ENCODE measurements at places on chromosomes 3 and 15.

DNA sequence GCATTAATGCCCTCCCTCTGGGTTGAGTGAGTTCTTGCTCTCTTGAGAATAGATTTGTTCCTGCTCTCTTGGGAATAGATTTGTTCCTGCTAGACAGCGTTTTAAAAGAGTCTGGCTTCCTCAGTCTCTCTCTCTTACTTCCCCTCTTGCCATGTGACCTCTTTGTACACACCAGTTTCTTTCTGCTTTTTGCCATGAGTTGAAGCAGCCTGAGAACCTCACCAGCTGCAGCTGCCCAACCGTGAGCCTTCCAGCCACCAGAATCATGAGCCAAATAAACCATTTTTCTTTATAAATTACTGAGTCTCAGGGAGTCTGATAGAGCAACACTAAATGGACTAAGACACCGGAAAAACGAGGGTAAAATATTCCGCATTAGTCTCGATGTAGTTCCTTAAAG lies 253.6 kb downstream of the CNTN6 start:
- no peak for DNase-seq

DNA sequence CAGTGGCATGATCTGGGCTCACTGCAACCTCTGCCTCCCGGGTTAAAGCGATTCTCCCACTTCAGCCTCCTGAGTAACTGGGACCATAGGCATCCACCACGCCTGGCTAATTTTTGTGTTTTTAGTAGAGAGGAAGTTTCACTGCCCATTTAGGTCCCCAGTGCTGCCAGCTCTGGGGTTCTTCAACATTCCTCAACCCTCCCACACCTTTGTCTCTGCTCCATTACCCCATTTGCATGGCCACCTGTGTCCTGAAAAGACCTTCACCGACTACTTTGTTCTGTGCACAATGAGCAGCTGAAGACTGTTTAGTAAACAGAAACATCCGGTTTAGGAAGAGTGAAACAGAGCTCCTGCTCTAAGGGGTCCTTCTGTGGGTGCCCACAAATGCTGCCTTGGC lies 92.0 kb downstream of the FAM43A start:
- no peak for DNase-seq

GRCh38 chr15:58401991-58402649 lies 29.7 kb upstream of the LIPC start:
- DNase-seq: no peak

- no peak for DNase-seq
Observed at GRCh38 chr3:152558386-152558785, 276.5 kb upstream of the P2RY1 start.

GRCh38 chr3:23549148-23549910 lies 256.4 kb upstream of the UBE2E1 start:
- no peak for DNase-seq

DNA sequence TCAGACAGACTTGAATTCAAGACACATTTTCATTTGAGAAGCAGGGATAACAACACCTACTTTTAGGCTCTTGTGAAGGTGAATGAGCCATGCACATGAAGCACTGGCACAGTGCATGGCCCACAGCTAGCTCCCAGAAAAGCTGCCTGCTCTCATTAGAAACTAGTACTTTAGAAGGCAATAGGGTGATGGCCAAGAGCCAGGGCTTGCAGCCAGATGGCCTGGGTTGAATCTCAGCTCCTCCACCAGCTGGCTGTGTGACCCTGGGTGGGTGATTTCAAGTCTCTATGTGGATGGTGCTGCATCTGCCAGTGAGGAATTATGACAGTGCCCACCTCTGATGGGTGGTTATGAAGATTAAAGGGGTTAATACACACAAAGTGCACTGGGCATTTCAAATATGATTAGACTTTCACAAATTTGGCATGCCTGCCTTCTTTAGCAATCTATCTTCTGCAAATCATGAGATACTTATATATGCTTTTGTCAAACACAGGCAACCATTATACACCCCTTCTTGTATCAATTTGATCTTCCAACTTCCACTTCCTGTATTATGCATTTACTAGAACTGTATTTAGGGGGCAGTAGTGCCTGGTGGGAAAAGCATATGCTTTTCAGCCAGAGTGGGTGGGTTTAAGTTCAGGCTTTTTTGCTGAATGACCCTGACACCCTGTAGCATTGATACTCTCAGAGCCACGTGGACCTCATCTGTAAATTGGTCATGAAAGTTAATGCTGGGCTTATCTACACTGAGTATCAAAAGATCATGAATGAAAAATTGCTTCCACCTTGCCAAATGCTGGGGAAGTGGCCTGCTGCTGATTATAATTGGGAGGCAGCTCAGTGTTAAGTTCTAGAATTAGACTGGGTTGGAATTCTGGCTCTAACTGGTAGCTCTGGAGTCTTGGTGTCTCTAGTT lies 34.7 kb upstream of the RBP1 start:
- peak; percentile 19 for DNase-seq

- DNase-seq: no peak
Observed at GRCh38 chr15:74432271-74432967, 1.3 kb downstream of the SEMA7A start.

GRCh38 chr3:20141316-20141715 lies 44.7 kb downstream of the SGO1 start:
- no peak for DNase-seq

- no peak for DNase-seq
Observed at GRCh38 chr15:84979651-84980050, 2.0 kb upstream of the PDE8A start.

DNA sequence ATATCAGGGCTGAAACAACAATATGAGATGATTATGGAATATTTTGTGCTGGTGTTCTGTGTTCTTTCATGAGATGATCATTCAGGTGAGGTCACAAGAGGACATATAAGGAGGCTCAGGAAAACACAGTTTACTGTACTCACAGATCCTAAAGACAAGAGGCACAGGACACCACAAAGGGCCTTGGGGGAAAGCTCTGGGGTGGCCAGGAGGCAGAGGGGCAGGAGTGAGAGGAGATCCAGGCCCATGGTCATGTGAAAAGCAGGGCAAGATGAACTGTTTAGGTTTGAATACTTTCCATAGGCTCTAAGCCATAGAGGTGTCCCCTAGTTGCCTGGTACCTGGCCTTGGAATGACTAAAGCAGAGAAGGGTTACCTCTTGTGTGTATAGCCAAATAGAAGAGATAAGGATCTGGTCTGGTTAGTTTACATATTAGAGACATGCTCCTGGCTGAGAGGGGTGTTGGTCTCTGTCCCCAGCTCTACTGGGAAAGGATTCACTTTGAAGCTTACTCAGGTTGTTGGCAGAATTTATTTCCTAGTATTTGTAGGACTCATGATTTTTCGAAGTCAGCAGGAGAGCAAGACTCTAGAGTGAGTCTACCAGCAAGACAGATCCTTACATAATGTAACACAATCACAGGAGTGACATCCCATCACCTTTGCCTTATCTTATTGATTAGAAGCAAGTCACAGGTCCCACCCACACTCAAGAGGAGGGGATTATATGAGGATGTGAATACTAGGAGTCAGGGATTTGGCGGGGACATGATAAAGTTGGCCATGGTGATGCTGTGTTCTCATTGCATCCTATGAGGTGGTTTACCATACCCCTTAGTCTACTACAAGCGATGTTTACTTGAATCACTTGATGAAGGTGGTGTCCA lies 11.3 kb upstream of the TM4SF1 start:
- DNase-seq: no peak

DNA sequence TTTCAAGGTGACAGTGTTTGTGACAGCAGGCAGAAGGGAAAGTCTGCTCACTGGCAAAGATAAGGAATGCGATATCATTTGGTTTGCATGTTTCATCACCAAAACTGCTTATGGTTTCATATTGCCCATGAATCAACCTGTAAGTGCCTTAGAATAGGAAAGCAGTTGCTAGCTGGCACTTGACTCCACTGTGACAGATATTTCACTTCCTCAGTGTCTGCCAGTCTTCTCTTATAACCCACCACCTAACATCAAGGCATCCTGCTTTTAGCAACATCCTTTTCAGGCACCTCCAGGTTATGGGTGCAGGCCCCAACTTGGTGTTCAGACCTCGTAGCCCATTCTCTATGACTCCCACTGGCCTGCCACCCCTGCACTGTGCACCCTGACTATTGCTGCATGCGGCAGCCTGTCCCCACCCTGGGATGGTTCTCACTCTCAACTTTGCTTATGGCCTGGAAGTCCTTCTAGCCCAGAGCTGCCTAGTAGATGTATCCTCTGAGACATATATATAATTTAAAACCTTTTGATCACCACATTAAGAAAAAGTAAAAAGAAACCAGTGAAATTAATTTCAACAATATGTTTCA lies 154.4 kb upstream of the RARB start:
- no peak for DNase-seq

DNA sequence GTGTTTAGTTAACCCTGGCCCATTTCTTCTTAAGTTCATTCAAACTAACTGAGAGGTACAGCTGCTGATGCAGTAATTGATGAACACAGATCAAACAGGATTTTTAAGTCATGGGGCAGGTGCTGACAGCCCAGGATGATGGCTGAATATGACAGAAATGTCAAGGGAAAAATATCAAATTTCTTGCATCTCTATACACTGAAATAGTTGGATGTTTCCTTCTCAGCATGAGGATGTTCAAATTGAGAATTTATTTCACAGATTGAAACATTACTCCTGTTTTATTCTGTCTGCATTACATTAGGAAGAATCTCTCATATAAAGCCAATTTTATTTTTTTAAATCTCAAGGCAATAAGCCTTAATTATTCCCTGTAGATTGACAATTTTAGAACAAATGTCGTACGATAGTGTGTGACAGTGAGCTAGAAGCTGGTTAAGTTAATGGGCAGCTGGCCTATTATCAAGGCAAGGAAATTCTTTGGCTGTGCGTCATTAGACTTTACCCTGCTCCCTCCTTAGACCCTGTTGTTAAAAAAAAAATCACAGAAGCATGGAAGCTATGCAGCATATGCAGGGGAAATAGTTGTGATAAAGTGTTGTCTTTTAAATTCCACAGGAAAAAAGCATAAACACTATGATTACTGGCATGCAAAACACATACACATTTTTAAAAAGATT lies 183.8 kb upstream of the KCNMB2 start:
- DNase-seq: peak; percentile 13

GRCh38 chr15:101499863-101500713 lies 10.6 kb upstream of the PCSK6 start:
- DNase-seq: no peak

GRCh38 chr15:51331141-51331540 lies 7.3 kb downstream of the CYP19A1 start:
- no peak for DNase-seq

DNA sequence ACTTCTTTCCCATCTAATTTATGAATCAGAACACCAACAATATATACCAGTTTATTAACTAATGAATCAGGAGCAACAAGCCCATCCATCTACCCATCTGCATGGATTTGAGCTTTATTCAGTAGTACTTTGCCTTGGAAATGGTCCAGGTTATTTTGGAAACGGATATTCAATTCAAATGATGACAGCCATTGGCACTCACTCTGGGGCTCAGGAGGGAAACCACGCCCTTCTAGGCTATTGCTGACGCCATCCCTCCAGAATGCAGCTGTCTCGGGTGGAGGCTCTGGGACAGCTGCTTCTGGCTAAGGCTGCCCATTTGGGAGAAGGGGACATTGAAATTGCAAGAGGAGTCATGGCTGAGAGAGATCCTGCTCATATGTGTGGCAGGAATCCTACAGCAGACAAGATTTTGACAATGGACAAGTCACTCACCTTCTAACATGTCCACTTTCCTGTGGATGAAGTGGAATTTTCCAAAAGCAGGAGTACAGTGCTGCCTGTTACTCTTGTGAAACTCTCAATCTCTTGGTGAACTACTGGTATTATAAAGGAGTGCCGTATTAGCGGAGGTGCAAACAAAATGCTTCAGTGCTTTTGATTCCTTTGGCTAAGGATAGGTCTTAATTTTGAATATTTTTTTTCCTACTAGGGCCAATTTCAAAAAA lies 29.3 kb upstream of the TRAK1 start:
- no peak for DNase-seq

DNA sequence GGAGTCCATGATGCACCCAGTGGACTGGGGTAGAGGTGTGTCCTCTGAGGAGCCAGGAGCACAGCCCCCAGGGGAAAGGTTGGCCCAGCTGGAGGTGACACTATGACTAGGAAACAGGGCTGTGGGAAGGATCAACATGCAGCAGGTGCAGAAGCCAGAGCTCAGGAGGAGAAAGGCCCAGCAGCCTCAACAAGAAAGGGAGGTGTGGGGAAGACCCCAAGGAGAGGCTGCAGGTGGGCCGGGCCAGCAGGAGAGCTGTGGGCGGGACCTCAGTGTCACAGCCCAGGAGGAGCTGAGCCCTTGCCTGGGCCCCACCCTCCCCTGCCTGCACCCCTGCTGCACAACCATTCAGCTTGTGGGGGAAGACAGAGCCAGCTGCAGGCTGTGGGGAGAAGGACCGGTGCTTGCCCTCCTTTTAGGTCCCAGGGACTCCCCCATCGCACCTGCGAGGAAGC lies 18.4 kb upstream of the KLF13 start:
- DNase-seq: peak; percentile 65

DNA sequence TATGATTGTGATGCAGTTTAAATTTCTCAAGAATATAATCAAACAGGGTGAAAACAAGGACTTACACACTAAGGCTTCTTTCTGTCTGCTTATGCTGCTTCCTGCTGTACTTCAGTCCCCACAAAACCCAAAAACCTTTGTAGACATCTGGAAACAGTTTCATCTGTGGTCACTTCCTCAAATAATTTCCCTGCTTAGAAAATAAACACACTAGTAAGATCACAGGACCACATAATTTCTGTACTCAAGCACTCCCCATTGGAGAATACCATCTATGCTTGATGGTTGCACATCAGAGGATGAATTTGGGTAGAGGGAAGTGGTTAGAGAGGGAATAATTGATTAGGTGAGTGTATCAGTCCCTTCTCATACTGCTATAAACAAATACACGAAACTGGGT lies 266.2 kb downstream of the LSAMP start:
- no peak for DNase-seq

GRCh38 chr15:92091155-92091734 lies 237.7 kb downstream of the SLCO3A1 start:
- DNase-seq: peak; percentile 54

DNA sequence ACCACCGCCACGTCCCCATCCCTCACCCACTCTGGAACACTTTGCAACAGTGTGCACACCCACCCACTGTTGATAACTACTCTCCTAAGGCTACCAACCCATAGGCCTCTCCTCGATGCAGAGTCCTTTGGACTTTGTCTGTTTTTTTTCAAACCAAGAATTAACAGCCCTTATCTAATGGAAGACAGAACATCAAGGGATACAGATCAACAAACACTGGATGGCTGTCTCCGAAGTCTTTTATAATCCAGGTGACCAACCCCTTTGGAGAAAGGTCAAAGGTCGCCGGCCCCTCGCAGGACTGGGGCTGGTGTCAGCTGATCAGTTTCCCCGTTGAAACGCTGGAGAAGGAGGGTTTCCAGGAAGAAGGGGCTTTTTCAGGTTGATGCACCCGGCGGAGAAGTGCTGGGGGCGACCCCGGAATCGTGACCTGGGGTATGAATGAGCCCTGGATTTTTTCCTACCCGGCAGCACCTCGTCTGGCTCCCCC lies 532 bp downstream of the B4GALT4 start:
- peak; percentile 31 for DNase-seq

DNA sequence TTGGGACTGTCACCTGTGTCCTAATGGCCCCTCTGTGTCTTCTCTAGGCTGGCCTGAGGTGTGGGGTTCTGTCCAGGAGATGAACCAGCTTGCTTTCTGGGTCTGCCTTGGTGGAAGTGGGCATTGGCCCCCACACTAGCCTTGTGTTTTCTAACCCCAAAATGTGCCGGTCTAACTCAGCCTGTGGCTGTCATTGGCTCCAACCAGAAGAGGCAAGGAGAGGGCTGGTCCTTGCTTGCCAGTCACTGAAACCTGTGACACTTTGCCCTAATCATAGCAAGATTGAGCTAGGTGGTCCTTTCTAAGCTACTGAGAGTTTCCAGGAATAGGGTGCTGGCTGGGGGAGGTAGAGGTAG lies 2.2 kb downstream of the C15orf39 start:
- no peak for DNase-seq
